Glutamatergic neuron (in vitro differentiated cells): ENCODE measurements at places on chromosomes 5 and 9. TPM values are rescaled to one million over a fixed set of nuclear protein-coding genes. Genes with fewer than 3 reads are reported as not detected.
A peak's percentile ranks its signal among the peaks of the same experiment; 100 is the strongest.

The PCDH1 gene
- total RNA-seq, result 7.9 TPM

The MARCHF11 gene
- 1.5 TPM for total RNA-seq

The ECM2 gene
- total RNA-seq, result 0.20 TPM

DNA sequence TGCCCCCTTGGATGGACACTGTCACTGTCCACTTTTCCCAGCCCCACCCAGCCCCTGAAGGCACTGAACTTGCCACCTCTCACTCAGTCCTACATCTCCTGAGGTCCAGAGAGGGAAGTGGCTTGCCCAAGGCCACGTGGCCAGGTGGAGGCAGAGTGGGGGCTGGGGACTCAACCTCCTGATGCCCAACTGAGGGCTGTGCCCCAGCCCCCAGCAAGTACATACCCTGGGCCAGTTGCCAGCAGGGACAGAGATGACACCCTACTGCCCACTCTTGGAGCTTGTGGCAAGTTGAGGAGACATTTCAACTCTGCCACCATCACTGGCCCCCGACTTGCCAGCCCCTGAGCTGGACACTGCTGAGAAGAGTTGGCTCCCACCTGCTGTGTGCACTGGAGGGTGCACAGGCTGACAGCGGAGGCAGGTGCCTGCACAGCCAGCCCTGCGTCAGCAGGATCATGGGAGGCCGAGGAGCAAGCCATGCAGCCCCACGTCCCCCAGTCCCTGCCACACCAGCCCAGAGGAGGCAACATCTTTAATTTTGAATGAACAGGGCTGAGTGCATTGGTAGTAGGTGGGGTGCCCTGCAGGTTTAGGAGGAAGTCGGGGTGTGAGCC, 39.4 kb downstream of the UNC5A start:
- no peak overlapping the region for H3K4me3 ChIP-seq
- no peak for DNase-seq
- H3K4me1 ChIP-seq, result peaks cover 14% of the 10 kb centered on the region
- H3K27ac ChIP-seq, result no peak overlapping the region

GRCh38 chr5:2303431-2304100, 420.8 kb upstream of the IRX4 start:
- H3K4me1 ChIP-seq, result peaks cover 23% of the 10 kb centered on the region
- H3K27me3 ChIP-seq, result peaks cover 10% of the 10 kb centered on the region
- no peaks in the 10 kb centered on the region for H3K36me3 ChIP-seq
- DNase-seq, result peak; percentile 38
- peak overlapping the region; percentile 72 for H3K4me3 ChIP-seq
- peak overlapping the region; percentile 89 for H3K27ac ChIP-seq

The INSL4 gene
- total RNA-seq, result not detected

The GARIN3 gene
- total RNA-seq, result not detected

GRCh38 chr5:62333250-62333794, 27.3 kb downstream of the KIF2A start:
- no peak for DNase-seq
- H3K36me3 ChIP-seq, result no peaks in the 10 kb centered on the region
- peaks cover 2% of the 10 kb centered on the region for H3K27me3 ChIP-seq
- no peak overlapping the region for H3K4me3 ChIP-seq
- peaks cover 16% of the 10 kb centered on the region for H3K4me1 ChIP-seq
- no peak overlapping the region for H3K27ac ChIP-seq

- H3K36me3 ChIP-seq, result no peaks in the 10 kb centered on the region
- H3K27me3 ChIP-seq, result peaks cover 1% of the 10 kb centered on the region
- DNase-seq, result no peak
- no peak overlapping the region for H3K27ac ChIP-seq
Observed at GRCh38 chr5:170551076-170551475, 47.3 kb downstream of the KCNIP1 start.

- H3K36me3 ChIP-seq, result peaks cover 11% of the 10 kb centered on the region
- peaks cover 3% of the 10 kb centered on the region for H3K27me3 ChIP-seq
- peak overlapping the region; percentile 63 for H3K4me3 ChIP-seq
- H3K4me1 ChIP-seq, result peaks cover 11% of the 10 kb centered on the region
- H3K27ac ChIP-seq, result peak overlapping the region; percentile 93
Observed at GRCh38 chr9:100408546-100409175, 18.3 kb upstream of the MSANTD3 start.
